ENCODE measurements at places on chromosomes 3 and 15.

DNA sequence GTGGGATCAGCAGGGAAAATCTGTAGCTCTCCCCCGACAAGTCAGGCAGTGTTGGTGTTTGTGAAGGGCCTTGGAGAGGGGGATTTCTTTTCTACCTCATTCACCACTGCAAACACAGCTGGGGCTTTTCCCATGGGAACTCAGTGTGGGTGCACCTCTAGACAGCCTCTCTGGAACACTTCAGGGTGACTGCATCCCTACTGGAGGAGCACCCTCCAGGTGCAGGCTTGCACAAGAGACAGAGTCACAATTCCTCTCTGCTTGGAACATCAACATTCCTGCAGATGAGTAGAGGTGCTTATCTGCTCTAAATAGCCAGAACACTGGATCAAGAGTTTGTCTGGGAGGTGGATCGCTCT lies 72.7 kb upstream of the AKAP13 start:
- DNase-seq = no peak

- no peak for DNase-seq
These were observed 33.6 kb downstream of the RAF1 start for GRCh38 chr3:12630292-12630691.

GRCh38 chr3:187750513-187751123 lies 5.3 kb upstream of the BCL6 start:
- DNase-seq = no peak

- DNase-seq = peak; percentile 37
These were observed 594.9 kb upstream of the SUCLG2 start for GRCh38 chr3:68249265-68249664.

DNA sequence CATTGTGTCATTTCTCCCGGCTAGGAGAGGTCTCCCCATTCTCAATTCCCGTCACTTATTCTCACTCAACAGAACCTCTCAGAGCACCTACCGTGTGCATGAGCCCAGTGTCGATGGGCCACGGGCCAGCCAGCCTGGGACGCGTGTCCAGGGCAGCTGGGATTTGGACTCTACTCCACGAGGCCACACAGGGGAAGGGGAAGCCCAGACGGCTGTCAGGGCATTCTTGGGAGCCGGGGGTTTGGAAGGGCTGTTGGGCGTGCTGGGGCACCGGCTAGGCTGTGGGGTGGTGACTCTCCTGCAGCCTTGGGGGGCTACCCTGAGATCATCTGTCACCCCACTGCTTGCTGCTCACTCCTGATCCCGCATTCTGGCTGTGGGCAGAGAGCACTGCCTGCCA lies 41.7 kb upstream of the PCSK6 start:
- no peak for DNase-seq

- no peak for DNase-seq
These were observed 41.3 kb downstream of the SCN5A start for GRCh38 chr3:38608086-38608775.

GRCh38 chr3:64238971-64239667 lies 13.9 kb upstream of the PRICKLE2 start:
- no peak for DNase-seq

DNA sequence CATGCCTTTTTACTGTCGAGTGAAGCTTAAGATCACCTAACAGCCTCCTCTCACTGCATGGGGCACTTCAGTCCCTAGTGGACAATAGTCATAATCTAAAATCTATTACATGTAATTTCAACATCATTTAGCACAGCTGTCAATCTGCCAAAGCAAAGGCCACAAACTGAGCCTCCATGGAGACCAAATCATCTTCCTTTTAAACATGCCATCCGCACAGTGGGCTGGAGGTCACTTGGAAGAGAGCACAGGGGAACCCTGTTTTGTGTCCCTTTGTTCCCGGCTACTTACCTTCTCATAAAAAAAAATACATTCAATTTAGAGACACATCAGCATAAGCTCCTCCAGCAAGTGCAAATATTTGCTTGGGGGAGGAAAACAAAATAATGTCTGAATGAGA lies 167.3 kb downstream of the SQOR start:
- DNase-seq = no peak

- DNase-seq = no peak
These were observed 225.6 kb upstream of the STRIT1 start for GRCh38 chr3:155519078-155519477.

GRCh38 chr15:22930782-22931484 lies 49.2 kb downstream of the CYFIP1 start:
- DNase-seq = no peak

DNA sequence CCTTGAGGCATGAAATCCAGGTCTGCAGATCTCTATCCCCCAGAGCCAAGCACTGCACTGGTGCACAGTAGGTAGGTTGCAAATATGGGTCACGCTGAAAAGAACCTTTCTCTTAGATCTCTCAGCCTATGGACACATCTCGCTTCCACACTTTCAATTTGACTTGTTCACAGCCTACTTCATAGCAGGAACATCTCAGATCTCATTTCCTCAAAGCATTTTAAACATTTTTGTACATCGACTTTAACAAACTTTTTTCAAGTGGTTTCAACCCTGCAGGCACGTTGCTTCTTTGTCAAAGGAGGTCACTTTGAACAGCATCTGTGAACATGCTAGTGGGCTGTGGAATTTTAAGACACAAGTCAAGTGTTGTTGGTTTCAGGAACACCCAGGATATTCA lies 76.0 kb downstream of the SLC12A8 start:
- DNase-seq = no peak

DNA sequence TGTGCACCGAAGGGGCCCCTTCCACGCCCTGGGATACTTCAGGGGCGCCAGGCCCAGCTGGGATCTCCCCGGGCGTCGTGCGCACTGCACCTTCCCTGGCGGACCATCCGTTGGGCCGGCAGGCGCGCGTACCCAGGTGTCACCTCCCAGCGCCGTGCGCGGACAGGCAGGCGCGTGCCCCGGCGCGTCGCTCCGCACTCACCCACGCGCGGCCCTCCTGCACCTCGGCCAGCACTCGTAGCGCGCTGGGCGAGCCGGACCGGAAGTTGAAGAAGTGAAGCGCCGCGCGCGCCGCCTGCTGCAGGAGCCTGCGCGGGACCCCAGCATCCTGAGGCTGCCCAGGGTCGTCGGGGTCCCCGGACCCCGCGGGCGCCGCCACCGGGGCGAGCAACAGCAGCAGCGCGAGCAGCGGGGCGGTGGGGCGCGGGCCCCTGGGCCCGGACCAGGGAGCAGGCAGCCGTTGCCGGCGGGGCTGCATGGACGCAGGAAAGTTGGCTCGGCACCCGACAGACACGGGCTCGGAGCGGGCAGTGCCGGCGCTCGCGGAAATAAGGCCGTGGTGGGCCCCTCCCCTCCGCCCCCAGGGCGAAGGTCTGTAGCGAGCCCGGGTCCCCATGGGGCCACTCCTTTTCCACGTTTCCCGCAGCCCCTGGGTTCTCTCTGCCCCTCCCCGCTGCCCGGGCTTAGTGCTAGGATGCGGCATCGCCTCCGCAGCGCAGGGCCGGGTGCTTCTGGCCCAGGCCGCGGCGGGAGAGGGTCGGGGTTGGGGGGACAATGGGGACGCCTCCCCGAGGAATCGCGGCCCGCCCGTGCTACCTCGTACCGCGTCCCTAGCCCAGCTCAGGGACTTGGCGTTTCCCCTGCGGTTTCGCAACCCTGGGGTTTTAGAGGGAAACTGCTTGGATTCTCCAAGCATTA lies at the start of gene RARRES1:
TSS of gene RARRES1 (minus strand) at position 520 of the 918 bp plus-strand sequence. CDS start at position 478, 42 bp downstream.
- peak; percentile 53 for DNase-seq

DNA sequence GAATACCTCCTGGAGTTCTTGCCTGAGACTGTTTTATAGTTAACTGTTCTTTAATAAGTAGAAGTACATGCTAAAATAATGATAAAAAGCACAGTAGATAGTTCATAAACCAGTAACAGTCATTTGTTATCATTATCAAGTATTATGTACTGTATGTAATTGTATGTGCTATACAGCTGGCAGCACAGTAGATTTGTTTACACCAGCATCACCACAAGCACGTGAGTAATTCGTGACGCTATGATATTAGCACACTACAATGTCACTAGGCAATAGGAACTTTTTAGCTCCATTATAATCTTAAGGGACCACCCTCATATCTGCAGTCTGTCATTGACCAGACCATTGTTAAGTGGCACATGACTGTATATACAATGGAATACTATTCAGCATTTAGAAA lies 534.7 kb downstream of the FHIT start:
- DNase-seq = no peak

GRCh38 chr15:63504247-63504978 lies at the start of gene USP3:
Gene USP3, plus strand, starts transcription at chr15:63504593. Its CDS starts 147 bp downstream, at chr15:63504740.
- DNase-seq = peak; percentile 96

DNA sequence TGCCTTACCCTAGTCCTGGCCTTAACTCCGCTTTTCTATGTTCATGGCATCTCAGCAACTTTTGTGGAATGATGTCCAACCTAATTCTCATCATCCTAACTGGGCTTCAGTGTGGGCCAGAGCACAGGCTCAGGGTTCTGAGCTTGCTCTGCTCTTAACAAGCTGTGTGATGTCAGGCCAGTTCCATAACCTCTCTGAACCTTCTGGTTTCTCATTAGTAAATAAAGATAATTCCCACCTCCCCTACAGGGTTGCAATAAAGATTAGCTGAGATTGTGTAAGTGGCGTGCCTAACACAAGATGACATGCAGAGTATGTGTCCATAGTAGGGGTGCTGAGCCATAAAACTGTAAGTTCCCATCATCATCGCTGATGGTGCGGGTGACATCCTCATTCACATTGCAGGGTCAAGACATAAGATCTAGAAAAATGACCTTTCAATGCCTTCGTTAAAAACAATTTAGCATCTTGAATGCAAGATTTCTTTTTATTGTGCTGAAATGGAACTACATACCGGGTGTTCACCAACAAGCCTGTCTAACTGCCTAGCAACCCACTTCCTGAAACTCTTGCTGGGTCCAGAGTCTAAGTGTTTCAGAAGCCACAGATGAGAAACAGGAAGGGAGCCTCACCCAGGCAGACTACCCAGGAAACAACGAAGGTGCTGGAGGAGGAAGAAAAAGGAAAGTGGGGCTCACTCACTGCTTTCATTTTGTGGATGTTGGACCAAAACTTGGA lies 36.2 kb downstream of the CDCP1 start:
- DNase-seq = peak; percentile 71

GRCh38 chr15:40793216-40793989 lies 13.5 kb upstream of the ZFYVE19 start:
- peak; percentile 74 for DNase-seq

- peak; percentile 69 for DNase-seq
These were observed 70.3 kb upstream of the ARL8B start for GRCh38 chr3:5051772-5052171.

DNA sequence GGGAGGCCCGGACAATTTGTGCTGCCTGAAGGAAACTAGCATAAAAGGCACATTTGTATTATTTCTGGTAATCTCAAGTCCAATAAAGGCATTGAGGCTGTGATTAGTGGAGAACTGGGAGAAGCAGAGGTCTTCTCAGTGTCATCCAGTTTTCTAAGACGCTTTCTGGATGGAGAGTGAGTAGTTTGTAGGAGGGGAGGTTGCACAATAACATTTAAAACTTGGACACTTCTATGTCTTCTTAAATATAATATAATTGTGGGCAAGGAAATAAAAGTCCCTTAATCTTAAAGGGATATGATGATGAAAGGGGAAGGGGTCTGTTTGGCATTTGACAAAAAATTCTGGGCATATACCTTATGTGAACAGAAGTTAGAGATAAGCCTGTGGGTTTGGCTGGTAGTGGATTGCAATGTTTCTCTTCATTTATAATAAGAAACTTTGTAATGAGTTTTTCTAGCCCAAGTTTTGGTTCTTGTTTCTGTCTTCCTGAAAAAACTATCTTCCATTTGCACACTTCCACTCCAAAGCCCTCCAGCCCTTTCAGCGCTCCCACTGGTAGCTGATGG lies 291.6 kb upstream of the TGFBR2 start:
- DNase-seq = no peak

DNA sequence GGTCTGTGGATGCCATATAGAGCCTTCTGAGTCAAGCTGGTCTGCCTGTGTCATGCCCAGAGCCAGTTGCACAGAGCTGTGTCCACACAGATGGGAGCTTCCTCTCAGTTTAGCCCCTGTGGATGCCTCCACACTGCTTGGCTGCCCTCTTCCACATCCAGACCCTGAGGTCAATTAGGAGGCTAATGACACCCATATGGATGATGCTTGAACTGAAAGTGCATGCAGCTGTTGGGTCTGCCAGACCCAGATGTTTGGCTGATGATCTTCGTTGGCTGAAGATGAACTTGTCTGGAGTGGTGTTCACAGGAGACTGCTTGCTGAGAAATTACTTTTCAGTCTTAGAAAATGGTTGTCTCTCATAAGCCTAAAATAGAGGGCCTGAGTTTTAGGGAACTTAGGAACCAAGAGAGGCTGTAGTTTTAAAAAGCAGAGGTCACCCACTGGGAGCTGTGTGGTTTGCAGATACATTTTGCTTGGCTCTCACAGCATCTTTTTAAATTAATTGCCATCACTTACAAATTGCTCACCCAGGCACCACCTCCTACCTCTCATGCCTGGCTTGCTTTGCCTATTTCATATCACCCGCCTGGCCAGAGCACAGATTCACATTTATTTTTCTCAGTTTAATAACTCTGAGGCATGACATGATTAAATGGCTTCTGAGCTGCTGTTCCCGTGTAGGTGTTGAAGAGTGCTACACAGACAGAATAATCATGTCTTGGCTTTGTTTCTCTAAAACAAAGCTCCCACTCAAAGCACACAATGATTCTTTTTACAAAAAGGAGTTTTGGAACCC lies 176.1 kb downstream of the MINAR1 start:
- no peak for DNase-seq

- no peak for DNase-seq
These were observed 278.0 kb upstream of the NECTIN3 start for GRCh38 chr3:110793611-110794010.

DNA sequence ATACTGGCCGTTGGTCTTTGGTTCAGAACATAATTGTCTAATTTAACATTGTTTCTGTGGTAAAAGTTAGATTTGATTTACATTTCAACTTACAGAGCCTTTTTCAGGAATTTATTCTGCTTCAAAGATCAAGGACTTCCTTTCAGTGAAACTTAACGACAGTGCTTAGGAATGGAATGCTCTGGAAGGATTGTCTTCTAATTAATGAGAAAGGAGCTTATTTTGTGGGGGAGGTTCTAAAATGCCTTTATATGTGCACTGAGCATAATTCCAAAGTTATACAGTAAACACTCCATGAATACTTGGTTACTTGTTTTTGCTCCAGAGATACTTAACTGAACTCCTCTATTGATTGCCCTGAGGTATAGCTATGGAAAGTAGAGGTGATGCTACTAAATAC lies 75.7 kb downstream of the CACNA1D start:
- DNase-seq = no peak

- no peak for DNase-seq
These were observed 151.7 kb downstream of the CPNE4 start for GRCh38 chr3:131883086-131883485.

- no peak for DNase-seq
These were observed 6.6 kb upstream of the RAF1 start for GRCh38 chr3:12670365-12671119.

GRCh38 chr15:46753946-46754345 lies 963.4 kb upstream of the SEMA6D start:
- DNase-seq = no peak

GRCh38 chr3:171704002-171704401 lies 106.3 kb downstream of the PLD1 start:
- peak; percentile 16 for DNase-seq

- DNase-seq = no peak
These were observed 2.2 kb downstream of the SOX2 start for GRCh38 chr3:181713676-181714612.

GRCh38 chr15:51051776-51052175 lies 42.9 kb downstream of the TNFAIP8L3 start:
- no peak for DNase-seq

- DNase-seq = no peak
These were observed 5.4 kb downstream of the CORO2B start for GRCh38 chr15:68583936-68584755.

GRCh38 chr3:65617209-65617608 lies 421.5 kb downstream of the MAGI1 start:
- no peak for DNase-seq
